ENCODE measurements at places on chromosomes 12 and 14.

GRCh38 chr12:64480148-64480547, 28.2 kb downstream of the TBK1 start:
- no peak for DNase-seq

DNA sequence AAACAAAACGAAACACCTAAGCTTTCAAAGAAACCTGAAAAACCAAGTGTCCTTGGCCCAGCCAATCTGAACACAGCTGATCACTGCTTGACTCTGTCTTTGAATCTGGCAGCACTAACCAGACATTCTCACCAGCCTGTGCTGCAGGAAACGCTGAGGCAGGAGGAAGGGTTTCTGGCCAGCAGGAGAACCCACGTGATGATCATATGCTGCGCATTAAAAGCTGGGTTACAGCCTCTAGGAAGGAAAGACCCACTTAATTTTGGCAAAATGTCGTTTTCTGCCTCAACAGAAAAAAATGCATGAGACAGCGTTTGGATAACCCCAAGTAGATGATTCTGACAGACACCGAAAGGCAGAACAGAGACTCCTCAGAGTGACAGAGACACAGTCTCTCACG, 9.8 kb downstream of the APPL2 start:
- DNase-seq, result peak; percentile 70

DNA sequence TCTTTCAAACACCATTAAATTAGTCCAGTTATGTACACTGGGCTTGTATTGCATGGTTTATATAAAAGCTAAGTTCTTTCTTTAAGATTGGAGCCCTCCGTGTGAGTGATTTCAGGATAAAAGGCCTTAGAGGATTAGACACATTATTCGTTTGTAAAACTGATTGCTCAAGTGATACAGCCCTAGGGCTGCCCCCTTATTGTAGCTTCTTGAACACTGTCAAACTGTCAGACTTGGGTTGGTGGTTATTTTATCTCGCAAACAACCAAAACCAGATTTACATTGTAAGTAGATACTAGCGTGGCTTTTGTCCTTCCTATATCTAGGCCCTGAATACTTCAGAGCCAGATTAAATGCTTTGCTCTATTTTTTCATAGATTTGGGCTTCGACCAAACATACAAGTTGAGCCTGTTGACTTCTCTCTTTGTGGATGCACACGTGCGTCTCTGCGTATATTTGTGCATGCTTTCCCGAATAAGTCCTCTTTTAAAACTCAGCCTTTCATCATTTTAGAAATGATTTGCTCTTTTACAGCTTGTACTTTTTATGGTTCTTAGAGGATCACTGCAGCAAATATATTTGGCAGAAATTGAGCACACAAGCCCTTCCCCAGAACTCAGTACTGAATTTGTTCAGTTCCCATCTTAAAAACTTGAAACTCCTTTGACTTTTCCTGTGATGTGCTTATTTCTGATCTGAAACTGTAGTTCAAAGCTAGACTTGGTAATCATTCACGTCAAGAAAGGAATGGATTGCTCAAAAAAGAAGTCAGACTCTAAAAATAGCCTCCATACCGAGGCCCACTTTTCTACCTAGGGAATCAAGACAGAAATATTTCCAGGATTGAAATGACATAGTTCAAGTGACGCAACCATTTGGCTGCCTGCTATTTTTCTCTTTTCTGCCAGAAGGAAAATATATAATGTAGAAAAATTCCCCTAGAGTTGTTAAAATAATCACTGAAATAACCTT, 129.5 kb downstream of the ETV6 start:
- peak; percentile 13 for DNase-seq

- DNase-seq, result no peak
Observed at GRCh38 chr12:129201029-129201428, 347.8 kb downstream of the GLT1D1 start.

GRCh38 chr14:99234961-99235571, 36.9 kb downstream of the BCL11B start:
- peak; percentile 20 for DNase-seq

GRCh38 chr12:14187966-14188365, 177.5 kb upstream of the ATF7IP start:
- no peak for DNase-seq

GRCh38 chr12:38149395-38150073, 167.0 kb upstream of the ALG10B start:
- DNase-seq, result no peak

- peak; percentile 70 for DNase-seq
Observed at GRCh38 chr12:118120579-118121363, 15.2 kb upstream of the PEBP1 start.

DNA sequence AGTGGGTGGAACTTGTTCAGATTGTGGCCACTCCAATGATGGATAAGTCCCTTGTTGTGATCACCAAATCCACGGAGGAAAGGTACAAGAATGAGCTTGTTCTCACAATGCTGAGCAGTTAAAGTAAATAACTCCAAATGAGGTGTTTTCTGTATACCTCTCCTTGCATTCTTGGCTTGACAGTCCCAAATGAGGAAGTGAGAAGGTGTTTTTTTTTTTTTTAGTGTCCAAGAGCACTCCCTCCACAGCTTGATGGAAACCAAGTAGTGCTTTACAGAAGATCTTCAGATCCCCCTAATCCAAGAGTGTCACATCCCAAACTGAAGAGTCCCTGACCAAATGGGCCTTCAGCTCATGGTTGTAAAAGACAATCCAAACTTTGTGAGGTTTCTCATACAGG, 153.6 kb downstream of the ATP23 start:
- DNase-seq, result no peak

GRCh38 chr12:123085066-123085465, 65.8 kb downstream of the PITPNM2 start:
- no peak for DNase-seq

- DNase-seq, result no peak
Observed at GRCh38 chr12:59890896-59891579, 295.2 kb downstream of the SLC16A7 start.

DNA sequence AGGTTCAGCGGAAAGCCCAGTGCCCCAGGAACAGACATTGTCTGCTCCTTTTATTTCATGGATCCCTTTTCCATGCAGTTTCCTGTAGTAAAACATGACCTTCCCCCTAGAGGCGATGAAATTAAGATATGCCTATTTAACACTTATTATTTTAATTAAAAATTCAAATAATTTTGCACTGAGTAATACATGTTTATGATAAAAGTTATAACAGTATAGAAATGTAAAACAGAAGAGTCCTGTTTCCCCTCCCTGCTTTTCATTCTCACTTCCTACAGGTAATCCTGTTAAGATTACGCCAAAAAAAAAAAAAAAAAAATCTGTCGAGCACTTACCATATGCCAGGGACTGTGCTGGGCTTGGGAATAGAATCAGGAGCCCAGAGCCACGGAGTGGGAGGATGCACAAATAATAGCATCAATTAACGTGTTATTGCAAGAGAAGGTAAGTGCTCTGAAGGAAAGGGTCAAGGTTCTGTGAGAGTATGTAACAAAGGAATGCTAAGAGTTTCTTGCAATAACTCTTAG, 830 bp upstream of the LPCAT3 start:
- DNase-seq, result no peak
